PC-3 (cell line): ENCODE measurements at places on chromosomes 1 and 21. TPM values are rescaled to one million over a fixed set of nuclear protein-coding genes. Genes with fewer than 3 reads are reported as not detected.
A peak's percentile ranks its signal among the peaks of the same experiment; 100 is the strongest.

- no peaks in the 10 kb centered on the region for H3K27me3 ChIP-seq
- no peaks in the 10 kb centered on the region for H3K4me1 ChIP-seq
- no peak overlapping the region for H3K27ac ChIP-seq
- H3K36me3 ChIP-seq, result no peaks in the 10 kb centered on the region
- no peak overlapping the region for H3K4me3 ChIP-seq
Observed at GRCh38 chr1:31875636-31876236, 59.9 kb upstream of the SPOCD1 start.

DNA sequence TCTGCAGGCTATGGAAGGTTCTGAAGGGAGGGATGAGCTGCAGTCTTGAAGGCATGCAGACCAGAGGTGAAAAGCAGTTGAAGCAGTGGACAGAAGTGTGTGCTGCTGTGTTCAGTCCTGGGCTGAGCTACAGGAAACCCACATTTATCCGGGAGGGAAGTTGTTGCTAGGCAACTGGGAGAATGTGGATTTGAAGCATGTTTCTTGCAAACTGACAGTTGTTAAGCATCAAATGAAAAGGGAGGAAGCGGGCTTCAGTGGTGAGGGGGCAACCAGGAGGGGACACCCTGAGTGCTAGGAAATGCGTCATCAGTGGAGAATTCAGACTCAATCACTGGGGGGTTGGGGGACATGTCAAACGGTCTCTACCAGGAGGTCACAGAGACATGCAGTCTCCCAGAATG is 28.7 kb downstream of the ABCA4 start:
- no peaks in the 10 kb centered on the region for H3K4me1 ChIP-seq
- H3K27ac ChIP-seq, result no peak overlapping the region
- no peak for DNase-seq
- no peaks in the 10 kb centered on the region for H3K36me3 ChIP-seq
- H3K4me3 ChIP-seq, result no peak overlapping the region

DNA sequence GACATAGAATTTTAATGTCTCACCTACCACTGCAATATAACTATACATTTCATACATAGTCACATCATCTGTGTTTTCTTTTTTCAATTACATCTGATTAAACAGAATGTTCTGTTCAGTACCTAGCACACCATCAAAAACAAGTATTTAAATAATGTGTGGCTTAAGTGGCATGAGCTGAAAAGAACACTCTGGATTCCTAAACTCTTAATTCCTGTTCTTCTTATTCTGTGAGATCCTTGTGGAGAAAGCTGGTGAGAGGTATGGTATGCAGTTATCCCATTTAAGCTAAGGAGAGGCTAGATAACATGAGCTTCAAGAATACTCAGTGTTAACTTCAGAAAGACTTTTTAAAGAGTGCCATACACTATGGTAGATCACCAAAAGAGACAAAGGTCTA is 5.5 kb downstream of the TP53BP2 start:
- no peaks in the 10 kb centered on the region for H3K36me3 ChIP-seq
- H3K4me1 ChIP-seq, result peaks cover 37% of the 10 kb centered on the region
- DNase-seq, result no peak
- no peaks in the 10 kb centered on the region for H3K27me3 ChIP-seq

- H3K36me3 ChIP-seq, result no peaks in the 10 kb centered on the region
- H3K27ac ChIP-seq, result no peak overlapping the region
- DNase-seq, result no peak
- peaks cover 80% of the 10 kb centered on the region for H3K27me3 ChIP-seq
- peaks cover 1% of the 10 kb centered on the region; the same call in 1 of the 2 replicates for H3K4me1 ChIP-seq
Observed at GRCh38 chr1:3714284-3714741, 37.9 kb upstream of the CCDC27 start.

- peak within 1 kb of the TSS; percentile 66 for H3K27ac ChIP-seq
- H3K27me3 ChIP-seq, result no peaks in the 10 kb centered on the region
- peak; percentile 87 for DNase-seq
- peak within 1 kb of the TSS; percentile 72 for H3K4me3 ChIP-seq
- peaks cover 19% of the 10 kb centered on the region for H3K4me1 ChIP-seq
- H3K36me3 ChIP-seq, result no peaks in the 10 kb centered on the region
Observed at GRCh38 chr1:43991476-43992231, at the start of gene CCDC24. TSS of gene CCDC24 (plus strand) at chr1:43991599. CDS start at chr1:43991879, 280 bp downstream.

SELE gene
- 0.17 TPM in 1 of 2 replicates, not detected in the other for total RNA-seq
